OCI-LY7 (cell line): ENCODE measurements at places on chromosomes 3 and 15. TPM values are rescaled to one million over a fixed set of nuclear protein-coding genes. Genes with fewer than 3 reads are reported as not detected.

DNA sequence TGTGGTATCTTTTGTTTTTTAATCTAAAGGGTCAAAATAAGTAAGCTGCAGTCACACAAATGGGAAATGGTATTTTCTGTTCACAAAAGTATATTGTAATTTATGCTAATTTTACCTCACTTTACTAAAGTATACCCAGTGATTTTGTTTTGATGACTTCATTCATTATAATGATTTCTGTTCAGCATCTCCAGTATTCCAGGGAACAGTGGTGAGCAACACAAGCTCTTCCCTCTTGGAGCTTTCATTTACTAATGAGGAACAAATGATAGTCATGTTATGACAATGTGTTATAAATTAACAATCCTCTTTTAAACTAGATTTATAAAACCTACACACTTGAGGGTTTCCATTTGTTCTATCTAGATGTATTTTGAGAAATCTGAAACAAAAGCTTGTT, 20.5 kb upstream of the EIF3J start:
- no peak for DNase-seq

GRCh38 chr3:134361162-134361835, 12.9 kb downstream of the AMOTL2 start:
- no peak for DNase-seq

- DNase-seq, result peak; percentile 33
These were observed 42.9 kb downstream of the TBC1D2B start for GRCh38 chr15:78034495-78035191.

DNA sequence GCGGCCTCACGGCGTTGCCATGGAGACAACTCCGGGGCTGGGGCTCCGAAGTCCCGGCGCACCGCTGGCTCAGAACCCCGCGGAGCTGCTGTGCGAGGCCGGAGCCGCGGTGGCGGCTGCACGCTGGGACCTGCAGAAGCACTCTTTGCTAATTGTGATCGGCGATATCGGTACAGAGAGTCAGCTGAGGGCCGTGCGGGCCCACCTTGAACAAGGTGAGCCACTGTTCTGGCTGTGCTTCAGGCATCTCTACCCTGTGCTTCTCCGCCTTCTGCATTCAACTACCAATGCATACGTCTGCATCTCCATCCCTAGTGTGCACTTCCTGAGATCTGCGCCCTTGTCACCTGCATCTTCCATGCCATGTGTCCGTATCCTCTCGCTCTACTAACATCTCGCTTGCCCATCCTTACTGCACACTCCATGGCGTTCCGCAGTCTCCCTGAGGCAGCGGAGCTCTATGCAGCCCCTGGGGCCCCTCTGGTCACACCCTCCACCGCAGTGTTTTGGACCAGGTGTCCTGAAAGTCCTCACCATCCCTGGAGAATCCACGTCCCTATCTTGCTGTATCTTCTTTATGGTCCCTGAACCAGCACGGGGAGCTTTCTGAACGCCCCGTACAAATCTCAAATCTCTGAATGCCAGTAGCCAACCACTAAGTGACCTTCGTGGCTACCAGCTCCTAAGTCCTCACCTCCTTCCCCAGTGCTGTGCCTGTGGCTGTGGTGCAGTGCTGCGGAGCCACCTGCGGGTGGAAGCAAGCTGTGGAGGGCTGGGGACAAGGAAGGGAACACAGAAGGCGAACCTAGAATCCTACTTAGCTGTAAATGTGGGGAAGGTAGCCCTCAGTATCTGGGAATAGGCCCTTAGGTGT, 6.2 kb upstream of the MAP1A start:
- DNase-seq, result peak; percentile 51

DNA sequence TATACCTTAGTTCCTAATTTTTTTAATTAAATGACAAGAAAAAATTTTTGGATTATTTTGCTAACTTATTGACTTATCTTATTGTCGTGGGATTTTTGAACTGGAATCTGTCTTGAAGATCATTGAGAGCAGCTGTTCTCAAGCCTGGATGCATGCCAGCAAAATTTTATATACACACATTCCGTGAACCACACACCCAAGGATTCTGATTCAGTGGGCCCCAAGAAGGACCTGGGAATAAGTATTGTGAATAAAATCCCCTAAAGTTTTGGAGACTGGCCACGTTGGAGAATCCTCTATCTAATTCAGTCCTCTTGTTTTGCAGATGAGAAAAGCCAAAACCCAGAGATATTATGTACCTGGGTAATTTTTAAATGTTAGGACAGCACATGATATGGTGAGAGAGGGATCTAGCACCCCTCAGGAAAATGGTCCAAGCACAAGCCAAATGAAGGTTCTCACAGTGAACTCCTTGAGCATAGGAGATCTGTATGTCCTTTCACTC, 55.2 kb downstream of the UNC13C start:
- DNase-seq, result no peak

DNA sequence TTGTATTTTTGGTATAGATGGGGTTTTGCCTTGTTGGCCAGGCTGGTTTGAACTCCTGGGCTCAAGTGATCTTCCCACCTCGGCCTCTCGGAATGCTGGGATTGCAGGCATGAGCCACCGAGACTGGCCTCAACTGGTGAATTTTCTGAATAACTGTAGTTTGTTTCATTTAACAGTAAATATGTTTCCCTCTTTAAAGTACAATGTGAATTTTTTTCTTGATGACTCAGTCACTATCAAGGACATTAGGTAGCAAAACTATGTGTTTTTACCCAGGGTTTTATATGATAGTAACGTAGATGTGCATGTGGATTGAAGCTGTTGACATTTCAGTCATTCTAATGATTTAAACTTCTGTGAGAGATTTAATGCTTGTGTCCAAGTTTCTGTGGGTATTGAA, 40.2 kb upstream of the MAPKBP1 start:
- DNase-seq, result no peak

DNA sequence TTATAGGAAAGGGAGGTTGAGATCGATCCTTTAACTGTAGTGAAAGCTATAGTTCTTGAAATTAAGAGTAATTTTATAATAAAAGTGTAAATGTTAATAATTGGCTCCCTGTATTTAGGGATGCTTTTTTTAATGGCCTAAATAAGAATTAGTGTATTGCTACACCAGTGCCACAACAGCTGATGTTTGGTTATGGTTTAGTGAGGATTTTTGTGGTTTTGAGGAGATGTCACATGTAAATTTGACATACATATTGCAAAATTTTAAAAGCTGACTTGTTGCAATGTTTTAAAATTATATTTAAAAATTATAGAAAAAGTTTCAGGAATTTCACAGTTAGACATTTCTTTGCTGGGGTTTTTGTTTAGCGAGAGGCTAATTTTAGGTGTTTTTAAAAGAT, 3.9 kb downstream of the TSC22D2 start:
- DNase-seq, result no peak

CD200R1L gene
- total RNA-seq, result not detected in 2 replicates

DNA sequence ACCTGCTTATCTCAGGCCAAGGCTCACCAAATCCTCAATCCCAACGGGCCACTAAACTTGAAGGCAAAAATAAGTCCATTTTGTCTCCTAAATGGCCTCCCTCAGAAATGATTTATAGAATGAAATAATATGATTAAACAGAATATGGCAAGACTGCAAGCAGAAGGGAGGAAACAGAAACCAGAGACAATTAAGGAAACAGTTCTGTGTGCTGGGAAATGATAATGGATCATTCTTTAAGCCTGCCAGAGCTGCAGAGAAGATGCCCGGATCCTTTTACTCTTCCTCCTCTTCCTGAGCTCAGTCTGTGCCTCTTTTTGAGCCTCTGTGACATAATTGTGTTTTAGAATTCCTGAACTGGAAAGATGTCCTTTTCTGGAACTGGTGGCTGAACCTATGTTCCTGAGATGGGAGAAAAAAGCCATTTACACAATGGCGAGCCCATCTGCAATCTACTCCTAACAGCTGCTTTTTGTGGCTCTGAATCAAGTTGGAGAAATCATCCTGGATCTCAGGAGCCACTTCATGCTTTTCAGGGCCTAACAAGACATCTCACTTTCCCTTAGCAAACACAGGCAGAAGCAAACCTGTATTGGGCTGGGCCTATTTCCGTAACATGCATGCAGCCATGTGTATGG, 2.8 kb upstream of the ABHD2 start:
- DNase-seq, result no peak

- no peak for DNase-seq
These were observed 597.2 kb downstream of the EDEM1 start for GRCh38 chr3:5784690-5785089.

TIMP4 gene
- total RNA-seq, result not detected in 2 replicates

DNA sequence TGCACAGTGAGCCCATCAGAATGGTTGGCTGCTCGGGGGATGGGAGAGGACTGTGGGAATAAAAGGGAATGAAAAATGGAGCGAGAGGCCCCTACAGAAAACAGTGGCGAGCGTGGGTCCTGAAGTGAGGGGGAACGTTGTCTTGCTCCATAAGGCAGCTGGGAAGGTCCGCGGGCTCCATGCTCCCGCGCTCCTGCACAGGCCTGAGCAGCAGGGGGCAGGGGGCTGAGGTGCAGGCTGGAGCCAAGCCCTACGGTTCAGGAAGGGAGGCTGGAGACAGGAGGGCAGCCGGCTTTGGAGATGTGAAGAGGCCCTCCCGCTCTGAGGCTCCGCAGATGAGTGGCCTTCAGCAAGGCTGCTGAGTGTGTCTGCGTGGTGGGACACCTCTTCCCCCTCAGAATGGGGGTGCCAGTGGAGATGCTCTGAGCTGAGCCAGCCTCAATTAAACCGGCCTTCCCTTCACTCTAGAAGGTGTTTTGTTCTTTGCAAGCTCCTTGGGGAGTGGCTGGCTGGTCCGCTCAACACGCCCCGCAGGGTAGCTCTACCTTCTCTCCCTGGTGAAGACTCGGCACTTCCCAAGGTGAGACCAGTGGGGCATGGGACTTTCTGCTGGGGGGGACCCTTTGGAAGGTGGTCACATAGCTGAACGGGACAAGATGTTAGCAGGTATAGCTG, 208.0 kb downstream of the XXYLT1 start:
- DNase-seq, result no peak

DNA sequence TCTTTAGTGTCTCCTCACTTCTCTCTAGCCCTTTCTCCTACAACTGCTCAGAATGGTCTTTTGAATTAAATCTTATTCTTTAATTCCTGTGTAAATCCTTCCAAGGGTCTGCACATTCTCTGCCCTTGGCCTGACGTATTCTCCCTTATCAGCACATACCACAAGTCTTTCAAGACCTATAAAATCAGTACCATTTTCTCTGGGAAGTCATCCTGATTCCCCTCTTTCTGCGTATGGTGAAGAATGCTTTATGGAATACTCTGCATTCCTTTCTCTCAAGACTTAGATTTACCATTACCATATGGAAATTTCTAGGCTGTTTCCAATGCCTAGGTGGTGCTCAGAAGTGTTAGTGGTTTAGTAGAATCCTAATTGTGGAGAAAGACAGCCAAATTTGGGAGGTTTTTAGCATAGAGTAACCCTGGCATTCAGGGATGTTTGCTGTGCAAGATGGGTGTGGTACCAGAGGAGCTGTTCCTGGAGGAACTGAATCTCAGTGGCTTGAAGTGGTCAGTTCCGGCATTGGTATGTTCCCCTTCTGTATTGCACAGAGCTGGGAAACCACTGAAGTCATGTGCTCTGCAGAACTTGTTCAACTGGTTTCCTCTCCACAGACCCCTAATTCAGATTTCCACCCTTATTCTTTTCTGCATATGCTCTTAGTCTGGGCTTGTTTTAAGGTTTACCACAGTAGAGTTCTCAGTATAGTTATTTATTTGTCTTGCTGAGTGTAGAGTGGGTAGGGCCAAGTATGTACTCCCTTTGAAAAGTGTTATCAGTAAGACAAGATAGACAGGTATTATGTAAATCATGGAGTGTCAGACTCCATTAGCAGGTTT, 24.5 kb downstream of the IQGAP1 start:
- DNase-seq, result peak; percentile 44

- DNase-seq, result no peak
These were observed 246.1 kb downstream of the NFKBIZ start for GRCh38 chr3:102095383-102095782.

DNA sequence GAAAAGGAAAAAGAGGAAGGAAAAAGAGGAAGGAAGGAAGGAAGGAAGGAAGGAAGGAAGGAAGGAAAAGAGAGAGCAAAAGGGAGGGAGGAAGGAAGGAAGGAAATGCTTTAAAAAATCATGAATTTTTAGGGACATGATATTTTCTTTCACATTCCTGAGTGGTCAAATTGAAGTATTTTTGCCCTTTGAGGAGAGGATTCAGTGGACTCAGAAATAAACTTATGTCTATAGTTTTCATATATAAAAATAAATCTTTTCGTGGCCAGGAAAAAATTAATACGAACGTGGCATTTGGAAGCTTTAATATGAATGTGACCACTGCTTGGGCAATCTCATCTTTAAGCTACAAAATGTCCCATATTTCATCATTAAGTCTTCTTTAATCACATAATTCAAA, 183.0 kb upstream of the TMCO5A start:
- DNase-seq, result no peak

ANKRD34C gene
- total RNA-seq, result not detected in 2 replicates

DNA sequence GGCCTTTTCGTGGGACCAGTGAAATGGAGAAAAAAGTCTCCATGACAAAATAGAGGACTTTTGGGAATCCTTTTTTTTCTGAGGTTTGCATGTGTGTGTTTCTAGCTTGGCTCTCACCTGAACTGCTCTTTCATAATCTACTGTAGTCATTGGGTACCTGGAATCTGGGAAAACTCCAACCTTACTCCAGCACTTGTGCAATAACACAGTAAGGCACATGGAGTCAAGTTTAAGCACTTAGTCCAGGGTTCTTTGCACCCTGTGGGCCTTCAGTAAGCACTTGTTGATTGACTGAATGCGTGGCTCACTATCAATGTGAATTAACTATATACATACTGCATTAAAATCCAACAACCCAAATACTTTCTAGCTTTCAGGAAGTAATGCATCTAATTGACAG, 299.5 kb downstream of the ZBTB20 start:
- DNase-seq, result no peak

- no peak for DNase-seq
These were observed 163.7 kb upstream of the TP63 start for GRCh38 chr3:189467451-189467850.

LRRC31 gene
- total RNA-seq, result not detected in 2 replicates

DNA sequence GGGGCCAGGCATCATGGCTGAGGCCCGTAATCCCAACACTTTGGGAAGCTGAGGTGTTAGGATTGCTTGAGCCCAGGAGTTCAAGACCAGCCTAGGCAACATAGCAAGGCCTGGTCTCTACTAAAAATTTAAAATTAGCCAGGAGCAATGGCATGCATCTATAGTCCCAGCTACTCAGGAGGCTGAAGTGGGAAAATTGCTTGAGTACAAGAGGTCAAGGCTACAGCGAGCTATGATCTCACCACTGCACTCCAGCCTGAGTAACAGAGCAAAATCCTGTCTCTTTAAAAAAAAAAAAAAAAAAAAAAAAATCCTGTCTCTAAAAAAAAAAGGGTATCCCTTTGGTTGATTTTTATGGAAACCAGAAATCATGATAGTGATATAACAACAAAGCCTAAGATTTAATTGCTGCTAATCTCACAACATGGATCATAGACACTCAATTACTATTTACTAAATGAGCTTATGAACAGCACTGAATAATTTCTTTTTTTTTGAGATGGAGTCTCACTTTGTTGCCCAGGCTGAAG, 12.1 kb downstream of the PCLAF start:
- DNase-seq, result no peak

- DNase-seq, result peak; percentile 79
These were observed 525.8 kb upstream of the PROK2 start for GRCh38 chr3:72310419-72311380.

ARF4 gene
- 51.9 and 58.0 TPM in 2 replicates for total RNA-seq
